ENCODE measurements at places on chromosomes 4 and X.

- no peak for DNase-seq
Measured at GRCh38 chr4:8089862-8090261, 68.8 kb downstream of the ABLIM2 start.

DNA sequence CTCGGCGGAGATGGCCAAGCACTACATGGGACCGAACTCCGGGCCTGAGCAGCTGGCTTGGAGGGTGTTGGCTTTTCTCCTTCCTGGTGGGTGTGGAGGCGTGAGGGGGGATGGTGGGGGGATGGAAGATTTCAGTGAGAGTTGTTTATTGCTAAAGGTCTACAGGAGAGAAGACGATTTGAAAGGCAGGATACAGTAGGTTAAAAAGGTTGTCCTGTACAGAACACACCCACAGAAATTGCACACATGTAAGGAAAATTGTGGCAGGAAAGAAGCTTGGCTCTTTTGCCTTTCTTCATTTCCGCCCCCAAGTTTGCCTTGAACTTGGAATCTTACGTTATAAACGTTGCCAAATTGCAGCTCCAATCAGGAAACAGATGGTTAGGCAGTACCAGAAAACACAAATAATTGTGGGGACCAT lies 74.1 kb upstream of the STOX2 start:
- DNase-seq, result no peak

DNA sequence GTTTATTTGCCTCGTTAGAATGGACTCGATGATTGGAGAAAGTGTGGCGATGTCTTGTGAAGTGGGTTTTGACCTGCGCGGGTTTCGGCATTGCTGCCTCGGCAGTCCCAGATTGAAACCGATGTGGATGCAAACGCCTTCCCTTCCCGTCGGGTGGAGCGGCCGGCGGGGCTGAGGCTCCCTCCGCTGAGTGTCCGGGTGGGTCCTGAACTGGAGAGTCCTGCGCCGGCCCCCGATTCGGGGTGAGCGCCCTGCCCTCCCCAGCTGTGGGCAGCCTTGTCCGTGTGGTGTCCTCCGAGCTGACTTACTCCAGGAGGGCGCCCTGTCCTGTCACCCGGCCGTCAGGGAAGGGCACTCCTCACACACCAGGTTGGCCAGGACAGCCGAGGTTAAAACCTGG lies 75.3 kb upstream of the PSAPL1 start:
- DNase-seq, result no peak

GRCh38 chr4:157572284-157572683 lies 351.8 kb downstream of the GRIA2 start:
- no peak for DNase-seq

DNA sequence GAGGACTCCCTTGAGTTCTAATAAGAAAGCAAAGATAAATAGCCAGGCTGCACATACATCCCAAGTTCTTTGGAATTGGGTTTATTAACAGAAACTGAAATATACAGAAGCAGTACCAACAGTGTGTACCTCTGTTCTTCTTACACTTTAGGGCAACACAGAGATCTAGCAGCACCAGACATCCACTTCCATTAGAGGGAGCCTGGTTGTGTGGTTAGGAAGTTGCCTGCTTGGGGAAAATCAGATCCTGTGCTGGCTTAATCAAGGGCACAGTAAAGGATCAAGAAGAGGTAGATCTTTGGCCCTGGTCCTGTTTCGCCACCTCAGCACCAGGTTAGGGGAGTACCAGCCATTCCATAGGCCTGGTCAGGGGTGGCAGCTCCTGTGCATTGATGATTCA lies 231.1 kb upstream of the ARHGAP24 start:
- DNase-seq, result no peak

DNA sequence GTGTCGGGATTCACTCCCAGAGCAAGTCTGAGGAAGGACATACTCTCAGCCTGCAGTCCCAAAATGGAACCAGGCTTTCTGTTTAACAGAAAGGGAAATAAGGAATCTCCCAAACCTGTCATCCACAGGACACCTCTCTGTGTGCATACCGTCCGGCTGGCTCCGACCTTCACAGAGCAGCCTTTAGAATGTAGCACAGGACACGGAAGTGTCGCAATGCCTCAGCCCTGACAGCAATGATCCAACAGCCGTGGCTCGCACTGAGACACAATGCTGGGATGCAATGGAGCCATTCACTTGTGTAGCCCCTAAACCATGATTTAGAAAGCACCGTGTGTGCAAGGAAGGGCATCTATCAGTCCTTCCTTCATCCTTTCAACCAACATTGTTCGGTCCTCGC lies 15.5 kb upstream of the HELT start:
- DNase-seq, result no peak

DNA sequence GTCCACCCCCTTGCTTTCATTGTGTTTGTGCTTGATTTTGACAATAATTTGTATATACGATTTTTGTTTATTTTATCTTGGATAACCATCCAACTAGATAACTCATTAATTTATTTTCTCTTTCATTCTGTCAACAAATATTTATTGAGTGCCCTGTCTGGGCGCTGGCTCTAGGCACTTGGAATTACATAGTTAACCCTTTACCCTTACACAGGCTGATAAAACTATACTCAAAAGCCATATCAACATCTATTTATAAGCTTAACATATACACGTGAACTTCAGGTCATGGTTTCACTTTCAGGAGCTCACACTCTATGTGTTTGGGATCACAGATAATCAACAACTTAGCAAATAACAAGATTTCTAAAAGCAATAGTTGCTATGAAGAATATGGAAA lies 226.3 kb upstream of the PPARGC1A start:
- DNase-seq, result no peak

GRCh38 chr4:81684352-81684751 lies 212.6 kb upstream of the RASGEF1B start:
- DNase-seq, result no peak

GRCh38 chr4:155712846-155713245 lies 46.0 kb upstream of the GUCY1B1 start:
- no peak for DNase-seq

DNA sequence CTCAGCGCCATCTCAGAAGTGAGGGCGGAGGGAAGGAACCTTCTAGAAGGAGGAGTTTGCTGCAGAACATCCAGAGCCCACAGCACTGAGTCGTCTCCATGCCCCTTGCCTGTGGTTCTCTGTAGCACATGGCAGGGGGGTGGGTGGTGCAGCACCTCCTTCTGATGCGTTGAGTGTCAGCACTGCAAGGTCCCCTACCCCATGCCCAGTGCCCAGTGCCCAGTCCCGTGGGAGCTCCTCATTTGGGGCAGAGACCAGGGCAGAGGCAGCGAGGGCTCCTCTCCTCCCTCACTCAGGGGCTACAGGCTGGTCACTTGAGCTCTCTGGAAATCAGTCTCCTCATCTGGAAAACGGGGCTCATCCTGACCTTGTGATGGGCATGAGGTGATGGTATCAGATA lies 78.1 kb downstream of the HTRA3 start:
- no peak for DNase-seq

DNA sequence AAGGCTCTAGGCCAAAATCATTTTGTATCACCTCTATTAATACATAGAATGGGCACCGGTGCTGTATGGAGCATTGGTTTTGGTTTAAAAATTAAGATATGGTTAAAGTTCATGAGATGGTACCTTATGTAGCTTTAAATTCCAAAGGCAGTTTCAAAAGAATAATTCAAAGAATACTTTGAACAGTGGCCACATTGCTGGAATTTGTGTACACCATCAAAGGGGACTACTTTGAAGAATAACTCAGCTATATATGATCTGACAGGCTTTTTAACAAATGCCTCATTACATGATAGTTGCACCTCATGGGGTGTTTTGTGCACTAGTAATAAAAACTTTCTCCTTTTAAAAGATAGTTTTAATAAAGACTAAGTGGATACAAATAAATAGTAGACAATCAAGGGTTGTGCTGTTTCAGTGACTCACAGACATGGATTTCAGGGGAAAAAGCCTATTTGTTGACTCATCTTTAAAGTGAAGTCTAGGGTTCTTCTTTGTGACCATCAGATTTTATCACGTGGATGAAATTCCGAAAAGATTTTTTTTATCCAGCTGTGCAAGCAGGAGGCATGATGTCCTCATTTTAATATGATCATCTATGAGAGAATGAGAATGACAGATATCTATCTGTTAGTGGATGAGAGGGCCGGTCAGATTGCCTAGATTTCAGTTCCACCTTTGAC lies 12.8 kb downstream of the MTM1 start:
- peak; percentile 3 for DNase-seq

GRCh38 chr4:26873391-26874026 lies 12.9 kb downstream of the STIM2 start:
- DNase-seq, result no peak

GRCh38 chrX:75369721-75370120 lies 95.8 kb downstream of the UPRT start:
- DNase-seq, result no peak

GRCh38 chrX:12115377-12115776 lies 22.9 kb upstream of the FRMPD4 start:
- peak; percentile 2 for DNase-seq

DNA sequence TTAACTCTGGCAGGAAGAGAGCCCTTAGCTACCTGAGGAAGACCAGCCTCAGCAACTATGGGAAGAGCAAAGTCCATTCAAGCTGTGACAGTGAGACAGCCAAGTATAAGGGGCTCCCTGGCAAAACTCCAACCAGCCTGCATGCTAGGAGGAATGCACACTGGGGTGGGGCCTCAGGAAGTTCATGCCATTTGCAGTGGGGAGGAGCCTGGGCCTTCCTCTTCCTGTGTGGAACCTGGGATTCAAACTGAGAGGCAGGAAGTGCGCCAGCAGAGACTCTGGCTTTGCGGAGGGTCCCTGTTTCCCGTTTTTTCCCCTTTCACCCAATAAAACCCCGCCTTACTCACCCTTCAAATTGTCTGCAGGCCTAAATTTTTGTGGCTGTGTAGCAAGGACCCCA lies 33.0 kb downstream of the TFDP3 start:
- DNase-seq, result no peak

- DNase-seq, result no peak
Measured at GRCh38 chr4:77927991-77928925, 65.6 kb downstream of the MRPL1 start.

GRCh38 chrX:134484039-134484438 lies 24.1 kb downstream of the HPRT1 start:
- no peak for DNase-seq

DNA sequence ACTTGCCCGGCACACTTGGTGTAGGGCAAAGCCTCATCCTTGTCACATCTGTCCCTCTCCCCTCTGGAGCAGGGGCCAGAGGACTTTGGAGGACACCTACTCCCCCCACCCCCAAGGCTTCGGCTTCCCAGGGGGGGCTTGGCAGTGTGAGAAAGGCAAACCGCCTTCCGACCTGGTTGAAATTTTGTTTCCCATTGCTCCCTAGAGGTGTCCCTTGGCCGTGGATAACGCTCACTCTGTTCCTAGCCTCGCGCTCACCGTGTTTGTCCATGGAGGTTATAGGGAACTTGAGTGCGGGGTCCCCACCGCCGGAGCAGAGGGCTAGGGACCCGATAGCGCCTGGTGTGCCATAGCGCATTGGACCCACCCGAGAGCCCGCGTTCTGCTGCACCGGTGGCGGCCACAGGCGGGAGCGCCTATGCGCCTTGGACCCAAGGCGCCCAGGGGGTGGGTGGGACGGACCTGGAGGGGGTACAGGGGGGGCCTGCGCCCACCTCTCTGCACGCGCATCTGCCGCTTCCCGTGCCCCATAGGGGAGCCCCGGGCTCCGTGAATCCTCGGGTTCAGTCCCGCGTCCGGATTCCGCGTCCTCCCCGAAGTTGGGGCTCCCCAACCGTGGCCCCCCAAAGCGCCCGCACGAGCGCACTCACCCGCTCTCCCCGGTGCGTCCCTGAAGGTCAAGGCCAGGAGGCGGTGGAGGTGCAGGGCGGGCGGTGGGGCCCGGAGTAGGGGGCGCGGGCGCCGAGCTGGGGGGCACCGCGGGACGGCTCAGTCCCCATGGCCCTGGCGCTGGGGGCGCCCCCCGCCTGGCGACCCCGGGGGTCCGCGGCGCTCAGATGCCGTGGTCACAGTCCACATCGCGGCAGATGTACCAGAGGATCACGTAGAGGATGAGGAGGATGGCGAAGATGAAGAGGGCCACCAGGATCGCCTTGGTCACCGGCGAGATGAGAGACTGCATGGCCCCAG lies 82.7 kb upstream of the DHRSX start:
- DNase-seq, result no peak

GRCh38 chr4:79253168-79253567 lies 72.7 kb downstream of the NAA11 start:
- DNase-seq, result no peak

- peak; percentile 63 for DNase-seq
Measured at GRCh38 chrX:49840679-49841078, 11.6 kb downstream of the PAGE4 start.

DNA sequence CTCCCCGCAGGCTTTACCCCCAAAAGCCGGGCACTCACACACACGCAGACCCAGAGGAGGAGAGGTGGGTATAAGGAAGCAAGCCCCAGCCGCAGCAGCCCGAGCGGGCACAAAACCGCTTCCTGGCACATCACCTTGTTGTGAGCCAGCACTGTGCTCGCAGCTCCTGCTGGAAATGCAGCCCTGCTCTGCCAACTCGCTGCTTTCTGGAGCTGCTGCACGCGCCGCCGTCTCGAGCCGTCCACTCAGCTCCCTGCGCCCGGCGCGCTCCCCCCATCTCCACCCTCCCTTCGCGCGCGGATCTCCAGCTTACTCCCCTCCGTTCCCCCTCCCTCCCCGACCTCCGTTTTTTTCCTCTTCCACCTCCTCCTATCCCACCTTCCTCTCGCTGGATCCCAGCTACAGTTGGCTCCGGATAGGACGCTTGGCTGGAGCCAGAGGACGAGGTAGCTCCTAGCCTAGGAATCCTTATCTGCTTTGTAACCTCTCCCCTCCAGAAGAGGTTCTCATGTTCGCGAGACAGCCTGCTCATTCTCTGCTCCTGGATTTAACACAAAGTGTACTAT lies at the start of gene SPOCK3:
TSS of gene SPOCK3 (minus strand) at position 179 of the 566 bp plus-strand sequence.
- peak; percentile 63 for DNase-seq

DNA sequence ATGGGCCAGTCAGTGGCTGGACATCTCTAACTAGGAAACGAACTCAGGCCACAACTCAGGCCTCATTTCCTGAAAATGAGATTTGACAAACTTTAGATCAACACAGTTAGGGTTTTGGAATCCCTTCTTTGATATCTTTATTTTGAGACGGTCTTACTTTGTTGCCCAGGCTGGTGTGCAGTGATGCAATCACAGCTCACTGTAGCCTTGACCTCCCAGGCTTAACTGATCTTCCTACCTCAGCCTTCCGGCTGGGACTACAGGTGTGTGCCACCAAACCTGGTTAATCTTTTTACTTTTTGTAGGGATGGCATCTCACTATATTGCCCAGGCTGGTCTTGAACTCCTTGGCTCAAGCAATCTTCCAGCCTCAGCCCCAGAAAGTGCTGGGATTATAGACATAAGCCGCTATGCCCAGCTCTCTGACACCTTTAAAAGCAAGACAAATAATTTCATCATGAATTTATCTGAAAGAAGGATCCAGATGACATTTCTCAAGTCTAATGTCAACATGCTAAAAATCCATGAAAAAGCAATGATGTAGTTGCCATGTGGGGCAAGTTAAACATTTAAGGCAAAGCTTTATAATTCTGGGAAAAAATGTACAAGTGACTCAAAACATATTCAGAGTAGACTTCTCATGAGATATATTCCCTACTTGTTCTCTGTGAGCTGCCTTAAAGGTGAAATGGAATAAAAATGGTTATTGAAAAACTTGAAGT lies 89.1 kb upstream of the CBR4 start:
- no peak for DNase-seq
